ENCODE measurements at places on chromosomes 12 and 14.

DNA sequence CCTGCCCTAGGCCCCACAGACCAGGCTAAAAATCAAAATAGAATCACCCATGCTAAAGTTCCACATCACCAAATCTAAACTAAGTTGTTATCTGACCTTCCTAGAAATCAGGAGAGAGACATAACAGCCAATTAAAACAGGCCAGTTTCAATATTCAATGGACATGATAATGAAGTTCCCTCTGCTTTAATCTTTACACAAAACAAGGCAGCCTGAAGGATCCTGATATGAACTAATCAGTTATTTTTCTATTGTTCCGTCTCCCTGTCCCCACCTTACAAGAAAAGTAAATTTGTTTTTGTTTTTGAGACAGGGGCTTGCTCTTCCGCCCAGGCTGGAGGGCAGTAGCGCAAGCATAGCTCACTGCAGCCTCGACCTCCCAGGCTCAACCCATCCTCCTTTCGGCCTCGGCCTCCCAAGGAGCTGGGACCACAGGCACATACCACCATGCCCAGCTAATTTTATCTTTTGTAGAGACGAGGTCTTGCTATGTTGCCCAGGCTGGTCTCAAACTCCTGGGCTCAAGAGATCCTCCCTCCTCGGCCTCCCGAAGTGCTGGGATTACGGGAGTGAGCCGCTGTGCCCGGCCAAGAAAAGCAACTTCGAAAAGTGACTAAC is 5.4 kb upstream of the CEBPE start:
- H3K4me1 ChIP-seq: peaks cover 56% of the 10 kb centered on the region
- no peak overlapping the region for H3K27ac ChIP-seq
- H3K27me3 ChIP-seq: peaks cover 5% of the 10 kb centered on the region
- peaks cover 21% of the 10 kb centered on the region for H3K36me3 ChIP-seq

GRCh38 chr14:104441275-104442106 is 138.1 kb upstream of the C14orf180 start:
- no peak for DNase-seq
- no peak overlapping the region for H3K4me3 ChIP-seq
- H3K27me3 ChIP-seq: peaks cover 30% of the 10 kb centered on the region
- peaks cover 15% of the 10 kb centered on the region for H3K4me1 ChIP-seq
- no peak overlapping the region for H3K27ac ChIP-seq

DNA sequence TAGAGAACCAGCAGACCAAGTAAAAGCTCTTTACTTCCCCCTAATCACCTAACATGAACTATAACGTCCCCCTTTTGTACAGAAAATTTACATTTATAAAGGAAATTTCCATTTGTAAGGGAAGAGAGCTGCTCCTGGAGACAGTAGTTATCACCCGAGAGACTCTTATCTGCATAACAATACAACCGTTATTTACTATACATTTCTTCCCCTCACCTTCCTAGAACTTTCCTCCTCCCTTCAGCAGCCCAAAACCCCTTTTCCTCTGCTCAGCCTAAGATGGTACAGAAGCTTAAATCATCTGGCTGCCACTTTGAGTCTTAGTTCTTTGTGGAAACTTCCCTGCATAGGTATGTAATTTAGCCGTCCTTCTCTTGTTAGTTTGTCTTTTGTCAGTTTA is 40.4 kb upstream of the ETV6 start:
- no peaks in the 10 kb centered on the region for H3K36me3 ChIP-seq
- no peak overlapping the region for H3K27ac ChIP-seq
- H3K4me3 ChIP-seq: no peak overlapping the region
- DNase-seq: no peak
- peaks cover 17% of the 10 kb centered on the region for H3K27me3 ChIP-seq

DNA sequence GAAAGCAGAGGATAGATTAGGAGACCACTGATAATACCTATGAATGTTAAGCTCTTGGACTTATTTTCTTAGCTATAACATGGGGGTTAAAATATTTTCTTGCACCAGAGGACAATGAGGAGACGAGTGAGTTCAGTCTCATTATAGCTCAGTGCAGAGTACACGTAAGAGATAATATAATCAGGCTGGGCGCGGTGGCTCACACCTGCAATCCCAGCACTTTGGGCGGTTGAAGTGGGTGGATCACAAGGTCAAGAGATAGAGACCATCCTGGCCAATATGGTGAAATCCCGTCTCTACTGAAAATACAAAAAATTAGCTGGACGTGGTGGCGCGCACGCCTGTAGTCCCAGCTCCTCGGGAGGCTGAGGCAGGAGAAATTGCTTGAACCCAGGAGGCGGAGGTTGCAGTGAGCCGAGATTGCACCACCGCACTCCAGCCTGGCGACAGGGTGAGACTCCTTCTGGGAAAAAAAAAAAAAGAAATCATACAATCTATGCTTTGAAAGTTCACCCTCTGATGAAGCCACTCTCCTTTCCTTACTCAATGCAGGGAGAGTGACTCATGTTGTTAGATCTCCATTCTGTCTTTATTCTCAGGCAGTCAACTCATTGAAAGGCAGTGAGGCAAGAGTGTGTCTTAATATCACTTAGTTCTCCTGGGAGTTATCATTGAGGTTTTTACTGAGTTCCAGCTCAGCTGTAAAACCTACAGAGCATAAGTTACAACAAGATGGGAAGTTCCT is 134.2 kb downstream of the SYNE2 start:
- DNase-seq: no peak
- no peak overlapping the region for H3K4me3 ChIP-seq
- H3K4me1 ChIP-seq: no peaks in the 10 kb centered on the region
- H3K27ac ChIP-seq: no peak overlapping the region
- H3K27me3 ChIP-seq: no peaks in the 10 kb centered on the region
- H3K36me3 ChIP-seq: peaks cover 56% of the 10 kb centered on the region

DNA sequence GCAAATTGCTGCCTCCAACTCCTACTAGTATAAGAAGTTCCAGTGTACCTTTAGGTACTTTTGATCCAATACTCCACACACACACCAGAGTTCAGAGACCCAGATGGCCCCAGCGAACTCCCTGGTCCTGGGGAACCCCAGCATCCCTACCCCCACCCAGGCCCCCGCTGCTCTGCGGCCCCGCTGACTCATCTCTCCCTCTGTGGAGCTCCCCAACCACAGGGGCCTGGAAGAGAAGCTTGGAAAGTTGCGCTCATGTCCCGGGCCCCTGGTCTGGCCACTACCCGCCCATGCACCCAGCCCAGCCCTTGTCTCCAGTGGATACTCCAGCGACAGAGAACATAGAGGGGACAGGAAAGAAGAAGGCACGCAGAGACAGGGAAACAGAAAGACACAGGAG is 4.2 kb upstream of the SP7 start:
- peaks cover 8% of the 10 kb centered on the region for H3K27me3 ChIP-seq
- H3K36me3 ChIP-seq: no peaks in the 10 kb centered on the region
- H3K4me1 ChIP-seq: peaks cover 56% of the 10 kb centered on the region
- H3K27ac ChIP-seq: no peak overlapping the region
- DNase-seq: no peak

DNA sequence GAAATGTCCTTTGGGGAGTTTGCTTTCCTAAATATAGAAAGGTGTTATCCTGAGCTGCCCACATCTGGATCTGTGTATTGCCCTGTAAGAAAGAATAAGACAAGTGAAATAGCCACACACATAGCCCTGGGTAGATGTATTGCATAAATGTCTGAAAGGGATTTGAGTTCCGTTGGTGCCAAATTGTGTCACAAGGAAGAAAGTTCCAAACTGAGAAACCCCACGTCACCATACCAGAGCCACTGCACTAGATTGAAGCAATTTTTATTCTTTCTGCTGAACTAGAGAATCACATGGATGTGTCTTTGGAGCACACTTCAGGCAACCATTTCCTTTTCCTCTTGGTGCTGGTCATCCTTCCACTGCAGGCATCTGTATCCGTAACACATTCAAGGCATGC is 5.0 kb downstream of the RNASE9 start:
- no peaks in the 10 kb centered on the region for H3K27me3 ChIP-seq
- H3K4me3 ChIP-seq: no peak overlapping the region
- peaks cover 17% of the 10 kb centered on the region for H3K4me1 ChIP-seq
- no peak for DNase-seq

DNA sequence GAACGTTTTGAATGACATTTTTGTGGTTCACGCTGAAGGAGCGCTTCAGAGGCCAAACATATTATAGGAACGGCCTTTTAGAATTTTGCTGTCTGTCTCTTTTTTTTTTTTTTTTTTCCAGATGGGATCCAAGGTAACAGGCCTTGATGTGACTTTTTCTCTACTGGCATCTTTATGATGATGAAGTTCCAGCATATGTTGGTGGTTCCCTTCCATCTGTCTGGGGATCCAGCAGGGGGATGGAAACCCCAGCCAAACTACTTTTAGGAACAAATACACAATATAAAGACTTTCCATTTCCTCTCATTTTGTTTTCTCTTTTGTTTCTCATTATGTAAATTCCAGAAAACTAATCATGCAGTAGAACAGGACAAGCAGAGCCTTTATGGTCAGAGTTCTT is 239.3 kb upstream of the PRICKLE1 start:
- no peak overlapping the region for H3K4me3 ChIP-seq
- no peak for DNase-seq
- no peaks in the 10 kb centered on the region for H3K4me1 ChIP-seq
